ENCODE measurements at places on chromosomes 12 and 14.

DNA sequence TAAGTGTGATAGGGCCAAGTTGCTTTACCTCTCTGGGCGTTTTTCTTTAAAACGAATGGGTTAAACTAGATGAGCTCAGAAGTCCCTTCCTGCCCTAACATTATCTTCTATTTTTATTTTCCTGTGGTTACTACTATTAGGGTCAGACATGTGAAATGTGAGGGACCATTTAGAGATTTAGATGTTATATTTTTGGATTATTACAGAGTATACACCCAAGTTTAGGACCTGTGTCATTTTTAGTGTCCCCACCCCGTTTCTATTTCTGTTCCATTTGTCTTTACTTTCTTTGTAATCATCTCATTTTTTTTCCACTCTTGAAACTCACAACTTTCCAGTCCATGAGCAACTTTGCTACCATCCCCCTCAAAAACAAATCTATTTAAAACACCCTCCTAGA lies 56.3 kb downstream of the SLC4A8 start:
- DNase-seq = no peak

- DNase-seq = no peak
Measured at GRCh38 chr12:64053117-64053516, 169.0 kb downstream of the KICS2 start.

GRCh38 chr12:94263905-94264561 lies 115.7 kb downstream of the PLXNC1 start:
- no peak for DNase-seq

DNA sequence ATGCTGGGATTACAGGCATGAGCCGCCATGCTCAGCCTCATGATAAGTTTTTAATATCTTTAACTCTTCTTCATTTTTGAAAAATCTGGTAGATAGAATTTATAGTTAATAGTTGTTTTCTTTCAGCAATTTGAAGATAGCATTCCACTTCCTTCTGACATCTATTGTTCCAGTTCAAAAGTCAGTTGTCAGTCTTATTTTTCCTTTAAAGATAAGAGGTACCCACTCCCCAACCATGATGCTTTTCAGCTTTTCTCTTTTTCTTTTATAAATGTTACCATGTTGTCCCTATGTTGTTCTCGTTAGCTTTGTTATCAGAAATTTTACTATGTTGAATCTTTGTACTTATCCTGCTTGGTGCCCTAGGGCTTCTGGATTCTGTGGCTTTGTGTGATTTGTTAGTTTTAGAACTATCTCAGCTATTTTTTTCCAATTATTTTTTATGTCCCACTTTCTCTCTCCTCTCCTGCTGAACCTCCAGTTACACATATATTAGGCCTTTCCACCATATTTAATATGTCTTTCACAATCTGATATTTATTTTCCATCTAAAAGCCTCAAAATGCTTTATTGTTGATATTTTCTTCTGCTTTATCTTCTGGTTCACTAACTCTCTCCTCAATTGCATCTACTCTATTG lies 181.6 kb upstream of the FOXN3 start:
- peak; percentile 79 for DNase-seq

GRCh38 chr12:118371321-118372282 lies 1.1 kb downstream of the TAOK3 start:
- peak; percentile 54 for DNase-seq

DNA sequence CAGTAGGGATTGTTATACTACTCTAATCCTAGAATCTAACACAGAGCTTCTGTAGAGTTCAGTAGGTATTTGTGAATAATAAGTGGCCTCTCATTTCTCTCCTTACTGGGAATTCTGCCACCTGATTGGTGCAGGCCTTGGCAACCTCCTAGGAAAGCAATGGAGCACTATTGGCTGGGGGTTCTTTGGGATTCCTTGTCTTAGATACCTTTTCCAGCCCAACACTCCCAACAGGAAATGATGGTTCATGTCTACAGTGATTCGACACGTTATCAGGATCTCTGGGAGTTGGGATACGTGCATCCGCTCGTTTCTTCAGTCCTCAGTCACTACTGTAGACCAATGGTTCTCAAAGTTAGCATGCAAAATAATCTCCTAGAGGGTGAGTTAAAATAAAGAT lies 67.4 kb downstream of the ELK3 start:
- DNase-seq = no peak

DNA sequence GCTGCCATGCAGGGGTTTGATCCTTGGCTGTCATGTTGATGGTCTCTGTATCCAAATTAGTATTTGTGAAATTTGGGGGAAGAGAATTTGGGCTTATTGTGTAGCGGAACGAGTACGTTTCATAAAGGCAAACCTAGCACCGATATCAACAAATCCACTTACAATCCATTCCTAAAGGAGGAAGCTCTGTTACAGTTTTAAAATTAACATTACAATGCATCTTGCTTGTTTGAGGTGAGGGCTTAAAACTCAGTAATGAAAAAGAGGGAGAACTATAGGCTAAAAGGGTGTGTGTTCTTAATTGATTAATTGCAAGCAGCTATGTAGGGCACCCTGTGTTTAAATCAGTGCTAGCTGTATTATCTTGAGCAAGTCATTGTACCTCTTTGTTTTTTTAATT lies 13.7 kb downstream of the RASSF3 start:
- DNase-seq = no peak

- DNase-seq = no peak
Measured at GRCh38 chr12:107779077-107779831, 4.8 kb downstream of the ASCL4 start.

- no peak for DNase-seq
Measured at GRCh38 chr14:104877066-104877805, 12.2 kb downstream of the CEP170B start.

GRCh38 chr14:20699931-20700330 lies 11.4 kb downstream of the ANG start:
- DNase-seq = no peak

DNA sequence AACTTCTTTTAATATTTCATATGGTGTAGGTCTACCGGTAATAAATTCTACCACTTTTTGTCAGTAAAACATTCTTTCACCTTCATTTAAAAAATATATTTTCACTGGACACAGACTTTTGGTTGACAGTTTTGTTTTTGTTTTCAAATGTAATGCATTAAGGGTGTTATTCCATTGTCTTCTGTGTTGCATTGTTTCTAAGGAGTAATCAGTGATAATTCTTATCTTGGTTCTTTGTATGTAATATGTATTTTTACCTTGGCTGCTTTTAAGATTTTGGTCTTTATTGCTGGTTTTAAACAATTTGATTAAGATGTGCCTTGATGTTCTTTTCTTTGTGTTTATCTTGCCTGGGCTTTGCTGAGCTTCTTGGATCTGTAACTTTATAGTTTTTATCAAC lies 4.1 kb downstream of the MAP1LC3B2 start:
- no peak for DNase-seq

DNA sequence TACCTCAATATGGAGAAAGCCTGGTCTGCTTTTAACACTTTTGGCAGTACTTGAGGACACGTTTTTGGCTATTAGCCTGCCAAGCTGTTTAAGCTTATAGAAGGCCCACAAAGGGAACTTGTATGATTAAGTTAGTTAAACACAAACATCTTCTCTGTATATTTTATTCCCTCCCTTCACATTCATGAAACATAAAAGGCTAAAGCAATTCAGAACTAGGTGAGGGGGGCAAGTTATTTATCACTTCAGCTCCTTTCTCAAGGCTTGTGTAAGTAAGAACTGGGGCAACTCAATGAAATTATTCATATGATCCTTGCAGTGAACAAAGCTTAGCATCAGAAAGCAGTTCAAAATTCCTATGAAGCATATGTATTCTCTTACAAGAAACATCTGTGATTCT lies 7.5 kb downstream of the PRICKLE1 start:
- DNase-seq = no peak

DNA sequence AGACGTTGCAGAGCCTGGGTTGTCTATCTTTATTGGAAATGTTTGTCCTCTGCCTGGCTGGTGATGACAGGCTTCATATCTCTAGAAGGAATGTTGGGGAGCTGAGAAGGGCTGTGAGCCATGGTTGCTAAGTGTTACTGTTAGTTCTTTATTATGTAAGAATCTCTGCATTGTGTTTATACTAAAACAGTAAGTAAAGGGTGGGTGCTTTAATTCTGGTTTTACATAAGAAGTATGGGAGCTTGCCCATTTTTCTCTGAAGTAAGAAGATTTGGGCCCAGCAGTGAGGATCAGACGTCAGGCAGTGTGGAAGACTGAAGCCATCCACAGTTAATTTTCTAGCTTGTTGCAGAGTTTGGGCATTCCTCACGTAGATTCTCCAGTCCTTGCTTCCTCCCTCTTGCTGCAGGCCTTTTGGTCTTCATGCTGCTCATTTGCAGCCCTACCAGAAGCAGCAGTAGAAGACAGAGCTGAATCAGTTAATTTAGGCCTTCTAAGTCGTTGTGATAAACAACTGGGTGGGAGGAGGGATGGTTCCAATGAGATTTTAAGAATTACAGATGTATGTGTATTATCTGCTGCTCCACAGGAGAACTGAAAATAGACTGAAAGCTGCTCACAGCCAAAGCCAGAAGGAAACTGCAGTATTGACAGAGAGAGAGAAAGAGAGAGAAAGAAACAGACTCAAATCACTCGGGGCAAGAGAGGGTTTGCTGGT lies 21.4 kb downstream of the WNT5B start:
- DNase-seq = no peak

- no peak for DNase-seq
Measured at GRCh38 chr14:52835122-52835903, 43.9 kb upstream of the GNPNAT1 start.

DNA sequence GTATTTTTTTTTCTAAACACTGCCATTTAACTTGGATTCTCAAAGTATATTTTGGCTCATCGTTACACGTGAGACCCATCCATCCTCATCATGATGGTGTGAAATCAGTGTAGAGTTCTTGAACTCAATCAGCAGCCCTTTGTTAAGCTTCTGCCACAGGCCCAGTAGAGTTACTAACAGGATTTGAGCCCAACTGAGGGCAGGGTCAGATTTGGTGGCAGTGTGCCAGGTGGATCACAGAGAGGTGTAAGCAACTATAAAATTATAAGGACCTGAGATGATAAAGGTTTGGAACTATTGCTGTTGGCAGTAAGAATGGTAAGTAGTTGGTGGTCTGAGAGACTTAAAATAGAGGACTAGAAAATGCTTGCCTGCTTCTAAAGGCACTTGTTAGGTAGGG lies 72.8 kb downstream of the RASSF8 start:
- DNase-seq = no peak

DNA sequence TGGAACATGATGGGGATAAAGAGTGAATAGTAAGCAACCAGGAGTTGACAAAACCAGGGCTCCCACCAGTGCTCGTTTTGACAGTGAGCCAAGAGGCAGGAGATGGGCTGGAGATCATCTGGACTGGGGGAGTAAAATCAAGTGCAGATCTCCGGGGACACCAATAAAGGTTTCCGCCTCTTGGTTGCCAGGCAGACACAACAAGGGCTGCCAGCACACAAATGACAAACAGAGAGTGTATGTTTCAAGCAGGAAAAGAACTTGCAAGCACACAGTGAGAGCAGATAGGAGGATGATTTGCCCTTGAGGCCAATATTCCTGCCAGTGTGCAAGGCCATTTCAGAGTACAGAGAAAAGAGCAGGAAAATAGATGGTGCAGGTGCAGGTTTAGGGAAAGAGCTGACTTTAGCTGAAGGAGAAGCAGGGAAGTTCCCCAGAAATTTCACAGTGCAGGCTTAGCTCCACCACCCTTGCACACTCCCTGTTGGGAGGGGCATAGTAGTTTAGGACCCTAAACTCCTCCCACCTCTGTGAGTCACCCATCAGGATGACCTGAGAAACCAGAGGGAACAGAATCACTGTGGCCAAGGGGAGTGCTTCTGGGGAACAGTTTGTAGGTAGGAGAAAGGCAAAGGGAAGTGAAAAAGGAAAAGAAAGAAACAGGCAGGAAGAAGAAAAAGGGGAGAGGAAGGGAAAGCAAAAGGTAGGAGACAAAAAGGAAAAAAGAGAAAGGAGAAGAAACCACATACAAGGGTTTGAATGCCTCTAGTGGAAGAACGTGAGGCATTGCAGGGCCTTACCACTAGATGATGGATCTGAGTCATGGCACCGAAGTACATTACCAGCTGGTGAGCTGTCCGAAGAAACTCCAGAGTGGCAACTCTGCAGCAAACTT lies 404.4 kb downstream of the SLC6A15 start:
- DNase-seq = peak; percentile 70

- DNase-seq = no peak
Measured at GRCh38 chr12:69466867-69467266, 3.3 kb upstream of the FRS2 start.

- no peak for DNase-seq
Measured at GRCh38 chr12:129196927-129197326, 343.6 kb downstream of the GLT1D1 start.

DNA sequence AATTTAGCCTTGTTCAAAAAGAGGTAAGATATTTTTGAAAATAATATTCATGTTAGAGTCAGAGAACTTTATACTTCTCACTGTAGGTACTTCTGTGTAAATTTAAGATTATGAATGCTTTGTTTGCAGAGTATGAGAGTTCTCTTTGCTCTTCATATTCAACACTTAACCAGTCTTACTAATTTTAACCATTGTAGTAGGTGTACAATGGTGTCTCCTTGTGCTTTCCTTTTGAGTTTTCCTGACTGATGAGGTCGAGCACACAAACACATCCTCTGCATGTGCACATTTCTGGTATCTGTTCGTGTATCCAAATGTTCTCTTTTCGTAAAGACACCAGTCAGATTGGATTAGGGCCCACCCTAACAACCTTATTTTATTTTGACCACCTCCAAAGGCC lies 45.8 kb downstream of the MIA2 start:
- DNase-seq = no peak

- DNase-seq = no peak
Measured at GRCh38 chr12:3078086-3078820, 1.1 kb downstream of the TSPAN9 start.

DNA sequence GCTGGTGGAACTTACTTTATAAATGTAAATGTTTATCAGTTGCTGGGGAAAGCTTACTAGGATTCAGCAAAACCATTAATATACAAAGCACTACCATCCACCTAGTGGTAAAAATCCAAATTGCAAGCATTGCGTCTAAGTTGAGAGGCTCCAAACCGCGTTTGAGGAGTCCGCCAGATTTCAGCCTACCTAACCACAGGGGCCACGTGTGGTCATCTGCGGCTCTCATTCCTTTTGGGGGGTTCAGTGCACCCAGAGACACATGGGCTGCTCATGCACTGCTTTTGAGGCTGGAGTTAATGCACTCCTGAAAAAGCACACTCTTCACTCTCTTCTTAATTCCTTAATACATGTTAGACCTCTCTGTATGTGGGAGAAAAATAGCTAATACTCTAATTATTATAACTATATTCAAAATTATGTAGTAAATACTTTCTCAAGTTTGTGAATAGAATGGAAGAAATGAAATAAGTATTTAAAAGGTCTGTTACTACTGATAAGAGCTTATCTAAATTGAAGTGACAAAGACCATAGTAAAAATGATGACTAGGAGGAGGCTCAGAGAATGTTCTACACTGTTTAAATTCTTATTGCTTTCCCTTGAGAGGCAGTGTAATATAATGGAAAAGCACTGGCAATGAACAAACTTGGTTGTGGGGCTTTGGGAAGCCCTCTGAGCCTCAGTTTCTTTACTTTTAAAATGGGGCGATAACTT lies 41.4 kb upstream of the MANSC4 start:
- peak; percentile 68 for DNase-seq

GRCh38 chr14:22105006-22105623 lies 431.5 kb upstream of the OR4E1 start:
- DNase-seq = no peak
